ENCODE measurements at places on chromosomes 2 and 18. TPM values are rescaled to one million over a fixed set of nuclear protein-coding genes. Genes with fewer than 3 reads are reported as not detected.

DNA sequence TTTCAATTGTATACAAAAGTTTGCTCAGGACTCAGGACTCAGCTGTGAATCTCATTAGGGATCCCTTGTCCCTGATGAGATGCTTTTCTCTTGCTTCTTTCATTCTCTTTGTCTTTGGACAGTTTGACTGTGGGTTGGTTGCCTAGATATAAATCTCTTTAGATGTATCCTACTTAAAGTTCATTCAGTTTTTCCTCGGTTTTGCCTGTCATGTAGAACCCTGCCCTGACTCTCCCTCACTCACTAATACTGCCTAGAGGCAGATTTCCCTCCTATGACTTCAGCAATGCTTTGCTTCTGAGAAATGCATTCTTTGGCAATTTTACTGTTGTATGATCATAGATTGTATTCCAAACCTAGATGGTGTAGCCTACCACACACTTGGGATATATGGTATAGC is 421.4 kb upstream of the TCF4 start:
- no peak overlapping the region for H3K4me3 ChIP-seq
- H3K27me3 ChIP-seq = no peaks in the 10 kb centered on the region
- DNase-seq = no peak
- H3K27ac ChIP-seq = no peak overlapping the region

DNA sequence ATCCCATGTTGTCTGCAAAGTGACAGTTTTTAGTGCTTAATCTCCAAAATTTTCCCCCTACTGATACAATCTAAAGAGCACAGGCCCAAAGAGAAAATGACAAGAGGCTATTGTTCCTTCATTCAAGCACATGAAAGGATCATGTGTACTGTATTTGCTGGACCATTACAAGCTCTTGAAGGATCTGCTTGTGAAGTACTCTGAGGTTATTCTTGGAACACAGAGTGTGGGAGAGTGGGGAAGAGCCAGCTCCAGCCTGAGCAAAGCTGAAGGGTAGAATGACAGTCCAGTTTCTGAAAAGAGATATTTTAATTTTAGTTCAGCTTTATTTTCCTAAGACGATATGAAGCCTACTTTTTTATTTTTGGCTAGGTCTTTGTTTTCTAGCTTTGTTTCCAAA is 112.2 kb downstream of the GALNT3 start:
- no peaks in the 10 kb centered on the region for H3K27me3 ChIP-seq
- H3K27ac ChIP-seq = peak overlapping the region; percentile 21
- no peaks in the 10 kb centered on the region for H3K36me3 ChIP-seq
- H3K4me3 ChIP-seq = no peak overlapping the region
- DNase-seq = no peak
- H3K4me1 ChIP-seq = peaks cover 4% of the 10 kb centered on the region

DNA sequence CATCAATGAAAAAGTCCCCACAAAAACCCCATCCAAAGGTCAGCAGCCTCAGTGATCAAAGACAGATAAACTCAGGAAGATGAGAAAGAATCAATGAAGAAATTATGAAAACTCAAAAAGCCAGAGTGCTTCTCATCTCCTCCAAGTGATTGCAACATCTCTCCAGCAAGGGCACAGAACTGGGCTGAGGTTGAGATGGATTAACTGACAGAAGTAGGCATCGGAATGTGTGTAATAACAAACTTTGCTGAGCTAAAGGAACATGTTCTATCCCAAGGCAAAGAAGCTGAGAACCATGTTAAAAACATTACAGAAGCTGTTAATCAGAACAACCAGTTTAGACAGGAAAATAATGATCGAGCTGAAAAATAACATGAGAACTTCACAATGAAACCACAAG is 442.8 kb upstream of the SYT4 start:
- no peak overlapping the region for H3K4me3 ChIP-seq
- H3K36me3 ChIP-seq = no peaks in the 10 kb centered on the region
- H3K27me3 ChIP-seq = no peaks in the 10 kb centered on the region
- DNase-seq = no peak
- H3K27ac ChIP-seq = no peak overlapping the region

DNA sequence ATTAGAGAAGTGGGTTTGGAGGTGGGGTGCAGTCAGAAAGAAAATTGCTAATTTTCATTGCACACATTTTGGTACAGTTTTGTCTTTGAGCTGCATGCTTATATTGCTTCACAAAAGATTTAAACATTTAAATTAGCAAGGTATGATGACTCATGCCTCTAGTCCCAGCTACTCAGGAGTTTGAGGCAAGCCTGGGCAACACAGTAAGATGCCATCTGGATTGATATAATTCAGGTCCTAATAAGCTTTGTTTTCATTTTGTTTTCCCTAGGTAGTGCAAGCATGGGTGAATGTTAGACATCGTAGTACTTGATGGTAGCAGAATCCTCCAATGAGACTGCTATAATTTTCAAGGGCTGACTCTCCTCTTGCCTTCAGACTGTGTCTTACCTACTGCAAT is 396.7 kb upstream of the RGPD4 start:
- DNase-seq = no peak
- no peak overlapping the region for H3K27ac ChIP-seq
- no peaks in the 10 kb centered on the region for H3K36me3 ChIP-seq
- no peak overlapping the region for H3K4me3 ChIP-seq

The PAX8 gene
- 10.1 TPM for total RNA-seq

GRCh38 chr2:72182547-72182946 is 34.9 kb upstream of the CYP26B1 start:
- H3K27me3 ChIP-seq = no peaks in the 10 kb centered on the region
- H3K36me3 ChIP-seq = no peaks in the 10 kb centered on the region
- H3K4me1 ChIP-seq = no peaks in the 10 kb centered on the region
- DNase-seq = no peak
- no peak overlapping the region for H3K4me3 ChIP-seq

- no peak overlapping the region for H3K27ac ChIP-seq
- no peak for DNase-seq
- H3K4me1 ChIP-seq = no peaks in the 10 kb centered on the region
Measured at GRCh38 chr2:196316050-196316430, 144.7 kb upstream of the STK17B start.

DNA sequence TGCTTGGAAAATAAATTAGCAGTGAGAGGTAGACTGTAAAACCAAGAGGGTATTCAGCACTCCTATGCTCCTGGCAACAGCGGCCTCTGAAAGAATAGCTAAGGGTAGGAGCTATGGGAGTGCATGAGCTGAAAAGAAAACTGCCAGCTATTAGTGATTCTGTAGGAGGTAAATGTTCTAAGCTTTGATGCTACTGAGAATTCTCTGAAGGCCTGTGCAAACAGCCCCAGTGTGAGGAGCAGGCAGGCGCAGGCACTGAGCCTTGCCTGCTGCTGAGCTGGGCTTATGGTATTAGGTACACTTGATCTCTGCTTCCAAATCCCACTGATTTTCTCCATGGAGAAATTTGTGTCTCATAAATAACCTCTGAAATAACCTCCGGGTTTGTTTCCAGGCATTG is 86.7 kb downstream of the NYAP2 start:
- H3K27me3 ChIP-seq = no peaks in the 10 kb centered on the region
- no peak overlapping the region for H3K27ac ChIP-seq
- H3K4me1 ChIP-seq = no peaks in the 10 kb centered on the region
- no peak overlapping the region for H3K4me3 ChIP-seq
- DNase-seq = no peak

GRCh38 chr2:159137511-159138241 is 148.8 kb downstream of the WDSUB1 start:
- peaks cover 14% of the 10 kb centered on the region for H3K4me1 ChIP-seq
- no peak overlapping the region for H3K4me3 ChIP-seq
- H3K36me3 ChIP-seq = no peaks in the 10 kb centered on the region
- no peaks in the 10 kb centered on the region for H3K27me3 ChIP-seq
- DNase-seq = no peak
- H3K27ac ChIP-seq = peak overlapping the region; percentile 66

The ABCG5 gene
- not detected for total RNA-seq

GRCh38 chr2:3461801-3462492 is 57.4 kb downstream of the ADI1 start:
- H3K4me1 ChIP-seq = peaks cover 2% of the 10 kb centered on the region
- H3K4me3 ChIP-seq = no peak overlapping the region
- no peaks in the 10 kb centered on the region for H3K36me3 ChIP-seq

- H3K36me3 ChIP-seq = no peaks in the 10 kb centered on the region
- no peak for DNase-seq
- no peaks in the 10 kb centered on the region for H3K27me3 ChIP-seq
- H3K27ac ChIP-seq = no peak overlapping the region
- peaks cover 7% of the 10 kb centered on the region for H3K4me1 ChIP-seq
- H3K4me3 ChIP-seq = no peak overlapping the region
Measured at GRCh38 chr2:55961318-55961911, 37.8 kb upstream of the EFEMP1 start.

GRCh38 chr18:75307530-75307929 is 96.9 kb downstream of the TSHZ1 start:
- H3K27me3 ChIP-seq = no peaks in the 10 kb centered on the region
- no peaks in the 10 kb centered on the region for H3K4me1 ChIP-seq
- DNase-seq = no peak
- H3K36me3 ChIP-seq = no peaks in the 10 kb centered on the region
- no peak overlapping the region for H3K4me3 ChIP-seq
